ENCODE measurements at places on chromosomes 5 and 9.

DNA sequence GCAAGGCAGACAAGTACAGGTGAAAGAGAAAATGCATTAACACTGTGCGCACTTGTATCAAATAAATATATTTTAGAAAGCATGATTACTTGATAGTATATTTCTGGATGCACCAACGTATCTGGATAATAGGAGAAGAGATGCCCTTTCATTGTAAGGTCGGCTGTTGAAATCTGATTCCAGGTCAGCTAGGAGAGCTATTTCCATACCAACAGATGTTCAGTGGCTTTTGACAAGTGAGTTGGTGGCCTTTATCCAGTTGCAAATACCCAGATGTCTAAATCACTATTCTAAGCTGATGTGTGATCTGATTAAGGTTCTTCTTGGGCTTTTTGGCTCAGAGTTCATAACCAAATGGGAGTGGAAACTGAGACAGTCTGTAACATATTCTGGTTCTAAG, 128.2 kb upstream of the TBCA start:
- DNase-seq, result no peak

GRCh38 chr9:137205126-137206069, at the start of the genes NDOR1 and TMEM203:
NDOR1 (plus strand) TSS chr9:137205700; CDS start chr9:137205778, 78 bp downstream.
TMEM203 (minus strand) TSS chr9:137205648; CDS start chr9:137205414, 234 bp downstream.
- peak; percentile 93 for DNase-seq

- DNase-seq, result no peak
These were observed 33.8 kb downstream of the ERP44 start for GRCh38 chr9:100064872-100065581.

DNA sequence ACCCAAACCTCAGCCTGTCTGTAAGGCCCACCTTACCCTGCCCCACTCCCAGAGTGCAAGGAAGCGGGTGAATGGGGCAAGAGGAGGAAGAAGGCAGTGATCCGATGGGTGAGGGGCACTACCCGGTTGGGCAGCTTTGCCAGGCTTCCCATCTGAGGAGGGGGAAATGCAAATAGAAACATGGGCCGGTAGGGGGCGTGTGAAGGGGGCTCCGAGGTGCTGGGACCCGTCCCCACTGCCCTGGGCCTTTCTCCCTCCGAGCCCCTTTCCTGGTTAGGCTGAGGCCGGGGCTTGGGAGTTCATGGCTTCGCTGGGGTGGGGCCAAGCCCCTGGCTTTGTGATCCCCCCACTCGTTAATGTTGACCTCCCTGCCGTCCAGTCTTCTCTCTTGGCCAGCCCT, 23.6 kb upstream of the MYORG start:
- no peak for DNase-seq

- no peak for DNase-seq
These were observed 257.9 kb downstream of the MAN2A1 start for GRCh38 chr5:109947667-109948066.

DNA sequence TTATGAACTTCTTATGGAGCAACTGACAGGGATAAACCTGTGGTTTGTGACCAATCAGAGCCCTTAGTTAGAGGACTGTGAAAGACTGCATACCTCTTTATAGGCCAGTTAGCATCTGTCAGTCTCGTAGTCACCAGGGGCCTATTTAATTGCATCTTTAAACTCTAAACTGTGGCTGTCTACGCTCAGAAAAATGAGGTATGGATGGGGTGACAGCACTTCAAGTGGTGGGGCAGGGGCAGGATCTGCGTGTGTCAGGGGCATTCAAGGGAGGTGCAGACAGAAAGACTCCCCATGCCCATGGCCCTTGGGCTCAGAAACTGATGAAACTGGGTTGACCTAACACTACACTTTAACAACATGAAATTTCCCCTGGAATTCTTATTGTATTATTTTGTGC, 132.6 kb upstream of the TBCA start:
- no peak for DNase-seq

DNA sequence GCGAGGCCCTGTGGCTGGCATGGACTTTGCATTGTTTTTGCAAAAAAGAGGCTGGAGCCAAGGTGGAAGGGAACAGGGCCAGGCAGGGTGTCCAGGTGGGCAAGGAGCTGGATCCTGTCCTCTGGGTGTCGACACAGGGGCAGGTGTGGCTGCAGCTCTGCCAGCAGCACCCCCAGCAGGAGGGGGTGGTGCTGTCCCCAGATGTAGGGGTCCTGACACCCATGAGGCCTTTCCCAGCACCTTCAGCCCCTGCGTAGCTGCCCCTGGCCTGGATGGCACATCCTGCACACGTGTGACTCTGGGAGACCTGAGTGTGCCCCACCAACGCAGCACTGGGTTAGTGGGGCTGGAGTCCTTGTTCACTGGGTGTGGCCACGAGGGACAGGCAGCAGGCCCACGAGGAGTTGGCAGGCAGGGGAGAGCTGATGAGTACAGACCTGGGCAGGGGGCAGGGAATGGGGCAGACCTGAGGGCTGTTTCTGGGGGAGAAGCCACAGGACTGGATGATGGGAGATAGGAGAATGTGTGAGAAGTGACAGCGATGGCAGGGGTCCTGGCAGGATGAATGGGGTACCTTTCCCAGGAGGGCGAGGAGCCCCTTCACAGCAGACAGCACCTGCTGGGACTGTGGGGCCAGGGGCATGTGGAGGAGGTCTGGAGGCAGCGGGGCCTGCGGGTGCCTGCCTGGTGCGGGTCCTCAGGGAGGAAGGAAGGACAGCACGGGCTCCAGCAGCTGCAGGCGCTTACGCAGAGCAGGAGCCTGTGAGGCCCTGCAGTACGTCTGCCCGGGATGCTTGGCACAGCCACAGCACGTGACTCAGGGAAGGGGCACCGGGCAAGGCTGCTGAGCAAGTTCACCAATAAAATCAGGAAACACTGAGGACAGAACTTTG, 3.6 kb upstream of the RASGEF1C start:
- no peak for DNase-seq

GRCh38 chr9:29176231-29176630, 1603.0 kb upstream of the C9orf72 start:
- DNase-seq, result no peak

DNA sequence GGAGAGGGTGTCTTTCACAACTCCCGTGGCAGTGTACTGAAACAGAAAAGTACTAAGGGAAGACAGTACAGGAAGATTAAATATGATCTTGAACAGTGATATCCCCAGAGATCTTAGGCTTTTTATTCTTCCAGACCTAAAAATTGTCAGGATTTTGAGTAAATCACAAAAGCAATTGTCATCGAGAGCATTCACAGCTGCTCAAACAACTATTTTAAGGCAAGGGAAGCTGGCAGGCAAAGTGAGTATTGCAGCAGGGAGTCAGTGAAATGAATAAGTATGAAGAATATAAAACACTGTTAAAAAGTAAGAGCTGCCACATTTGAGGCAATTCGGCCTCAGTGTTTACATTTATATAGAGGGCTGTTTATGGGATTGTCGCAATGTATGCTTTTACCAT, 479.0 kb downstream of the CAAP1 start:
- DNase-seq, result no peak

DNA sequence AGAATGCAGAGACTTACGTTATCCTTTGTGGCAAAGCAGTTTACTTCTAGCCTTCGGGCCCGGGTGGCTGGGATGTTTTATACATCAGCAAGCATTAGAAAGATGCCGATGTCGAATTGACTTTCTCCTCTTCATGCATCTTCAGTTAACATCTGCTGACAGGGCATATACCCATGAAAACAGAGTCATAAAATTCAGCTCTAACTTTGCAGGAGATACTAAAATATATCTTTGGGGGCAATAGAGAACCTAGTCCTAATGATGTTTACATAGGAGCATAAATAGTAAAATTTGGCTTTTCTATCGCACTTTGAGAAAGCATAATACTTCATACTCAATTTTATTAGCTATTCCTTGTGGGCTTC, 247.9 kb downstream of the PRELID2 start:
- no peak for DNase-seq

GRCh38 chr5:11557063-11557462, 347.2 kb downstream of the CTNND2 start:
- DNase-seq, result no peak

Measured in activated CD4-positive, alpha-beta T cell treated with anti-CD3 and anti-CD28 coated beads for 24 hours (primary cell).